ENCODE measurements at places on chromosomes 1 and 21.

GRCh38 chr21:36803816-36804439 is 105.0 kb downstream of the SIM2 start:
- DNase-seq, result no peak

GRCh38 chr1:2971609-2972008 is 49.7 kb upstream of the ACTRT2 start:
- DNase-seq, result no peak

DNA sequence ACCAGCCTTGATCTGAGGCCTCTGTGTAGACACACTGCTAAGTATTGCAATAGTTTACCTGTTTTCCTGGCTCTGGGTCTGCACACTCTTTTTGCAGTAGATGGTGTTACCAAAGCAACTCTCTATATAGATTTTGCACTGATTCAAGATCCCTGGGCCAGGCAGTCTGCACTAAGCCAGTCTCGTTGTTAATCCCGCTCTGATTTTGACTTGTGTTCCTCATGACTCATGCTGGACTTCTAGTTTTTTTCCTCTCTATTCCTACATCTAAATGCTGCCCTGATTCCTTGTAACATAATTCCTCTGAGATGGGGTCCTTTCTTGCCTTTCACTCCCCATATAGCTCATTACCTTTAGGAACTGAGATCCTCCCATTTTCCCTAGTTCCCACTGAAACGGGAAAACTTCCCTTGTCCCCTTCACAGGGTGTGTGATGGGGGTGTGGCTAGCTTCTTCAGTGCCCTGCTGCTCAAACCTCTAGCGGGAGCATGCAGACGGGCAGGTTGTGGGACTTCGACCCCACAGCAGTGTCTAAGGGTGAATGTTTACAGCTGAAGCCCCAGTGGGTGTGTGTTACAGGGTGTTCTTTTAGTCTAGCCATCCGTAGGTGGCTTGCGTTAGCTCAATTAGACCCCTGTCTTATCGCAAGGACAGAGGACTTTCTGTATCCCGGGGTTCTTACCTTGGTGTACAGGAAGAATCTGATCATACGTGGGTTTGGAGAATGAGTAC is 106.5 kb upstream of the RAB3GAP2 start:
- no peak for DNase-seq

- DNase-seq, result no peak
Observed at GRCh38 chr1:22371408-22371807, 80.2 kb upstream of the ZBTB40 start.

DNA sequence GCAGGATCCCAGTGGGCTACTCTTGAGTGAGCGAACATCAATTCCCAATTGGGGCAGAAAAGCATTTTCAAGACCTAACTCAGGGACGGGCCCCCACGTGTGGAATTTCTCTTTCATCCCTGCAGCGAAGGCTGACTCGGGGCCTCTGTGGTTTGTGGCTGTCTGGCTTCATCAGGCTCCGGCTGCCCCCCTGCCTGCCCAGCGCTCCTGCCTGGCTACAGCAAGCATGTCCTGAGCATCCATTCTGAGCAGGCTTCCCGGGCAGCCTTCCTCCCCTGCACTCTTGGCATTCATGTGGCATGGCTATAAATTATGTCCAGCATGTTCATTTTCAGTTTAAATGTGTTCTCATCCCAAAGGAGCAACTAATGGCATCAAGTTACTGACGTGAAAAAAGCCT is 588.1 kb downstream of the KIF26B start:
- no peak for DNase-seq

DNA sequence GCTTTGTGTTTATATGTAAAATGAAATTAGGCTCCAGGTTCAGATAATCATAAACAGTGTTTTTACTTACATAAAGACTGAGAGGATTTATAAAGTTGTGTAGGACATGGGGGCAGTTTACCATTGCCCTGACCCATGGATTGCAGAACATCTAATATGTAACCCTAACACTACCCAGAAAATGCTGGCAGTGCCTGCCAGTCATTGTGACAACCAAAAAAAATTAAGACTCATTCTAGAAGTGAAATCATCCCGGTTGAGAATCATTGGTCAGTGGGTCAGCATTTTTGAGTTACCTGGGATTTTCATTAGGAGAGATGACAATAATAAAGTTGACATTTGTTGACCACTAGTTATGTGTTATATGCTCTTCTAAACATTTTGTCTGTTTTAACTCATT is 31.2 kb upstream of the THEM4 start:
- DNase-seq, result no peak

GRCh38 chr1:96987186-96987703 is 265.7 kb downstream of the PTBP2 start:
- DNase-seq, result no peak

DNA sequence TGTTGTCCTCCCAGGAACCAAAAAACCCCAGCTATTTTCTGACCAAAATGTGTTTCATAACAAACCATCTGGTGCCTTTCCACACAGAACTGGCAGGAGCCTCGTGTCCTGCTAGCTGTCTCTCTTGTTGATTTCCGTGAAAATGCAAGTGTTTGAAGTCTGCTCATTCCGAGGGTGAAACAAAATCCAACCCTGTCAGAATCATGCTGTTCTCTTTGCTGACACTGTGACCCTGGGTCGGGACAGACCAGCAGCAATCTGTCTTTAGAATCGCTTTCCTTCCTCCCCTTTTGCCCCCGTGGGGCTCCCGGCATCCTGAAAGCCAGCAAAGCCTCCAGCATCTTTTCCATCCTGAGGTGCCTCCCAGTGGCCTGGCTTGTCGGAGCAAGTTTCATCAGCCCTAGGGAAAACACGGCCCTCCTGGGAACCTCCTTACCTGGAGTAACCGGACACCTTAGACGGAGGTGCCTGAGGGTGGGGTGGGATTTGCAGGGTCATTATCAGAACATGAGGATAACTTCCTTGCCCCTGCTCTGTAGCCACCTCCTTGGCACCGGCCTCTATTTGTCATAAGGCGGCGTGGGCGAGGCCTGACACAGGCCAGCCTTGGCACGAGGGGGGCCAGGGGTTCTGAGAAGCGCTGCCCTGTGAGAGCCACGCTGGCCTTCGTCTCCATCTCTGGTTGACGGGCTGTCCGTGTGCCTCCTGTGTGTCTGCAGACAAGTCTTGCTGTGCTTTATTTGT is 24.9 kb downstream of the LDLRAP1 start:
- no peak for DNase-seq

DNA sequence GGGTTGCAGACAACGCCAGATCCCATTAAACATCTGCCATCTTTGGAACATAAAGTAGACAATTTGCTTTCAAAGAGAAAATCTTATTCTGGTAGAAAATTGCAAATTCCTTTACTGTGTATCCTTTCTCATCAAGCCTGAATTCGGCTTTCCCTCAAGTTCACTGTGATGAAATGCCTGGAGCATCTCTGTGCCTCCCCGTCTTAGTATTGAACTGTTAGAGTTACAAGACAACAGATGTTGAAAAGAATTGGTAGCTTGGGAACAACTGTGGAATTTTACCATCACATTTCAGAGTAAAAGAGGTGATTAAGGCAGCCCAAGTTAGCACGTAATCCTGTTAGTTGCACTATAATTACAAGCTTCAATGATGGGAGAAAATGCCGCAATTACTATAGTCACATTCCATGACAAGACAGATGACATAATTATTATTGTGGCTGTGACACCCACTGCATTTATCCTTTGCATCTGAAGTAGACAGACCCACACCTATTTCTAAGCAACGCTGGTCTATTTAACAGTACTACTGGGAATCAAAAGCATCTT is 54.4 kb upstream of the B3GALNT2 start:
- DNase-seq, result no peak

DNA sequence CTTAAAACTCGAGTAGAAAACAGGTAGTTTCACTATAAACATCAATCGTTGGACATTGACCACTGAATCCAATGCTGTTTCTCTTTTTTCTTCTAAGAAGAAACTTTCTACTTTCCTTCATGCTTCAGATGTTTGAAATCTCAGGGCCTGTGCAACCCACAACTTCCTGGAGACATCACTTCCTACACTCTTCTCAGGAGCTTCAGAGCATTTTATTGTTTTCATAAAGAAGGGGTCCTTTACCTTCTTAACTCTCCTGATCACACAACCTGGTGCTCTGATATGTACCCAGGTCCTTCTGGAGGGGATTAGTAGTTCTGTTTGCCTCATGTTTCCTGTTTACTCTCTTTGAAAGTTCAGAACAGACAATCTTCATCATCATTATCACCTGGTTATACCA is 113.0 kb upstream of the VAV3 start:
- DNase-seq, result peak; percentile 21

GRCh38 chr1:59502009-59502691 is 205.3 kb downstream of the FGGY start:
- no peak for DNase-seq

- DNase-seq, result no peak
Observed at GRCh38 chr1:14815175-14815877, 216.8 kb downstream of the KAZN start.

All from GM12865 (cell line).